Right cardiac atrium (tissue), 5 donors: ENCODE measurements at places on chromosomes 2 and 18. TPM values are rescaled to one million over a fixed set of nuclear protein-coding genes. Genes with fewer than 3 reads are reported as not detected.

MEP1B gene
- total RNA-seq, result not detected

SERPINB12 gene
- total RNA-seq, result not detected

TMX3 gene
- total RNA-seq, result 40.1 TPM

PNKD gene
- 85.5 TPM for total RNA-seq

PROKR1 gene
- total RNA-seq, result not detected

KATNAL2 gene
- 5.2 TPM for total RNA-seq
